HepG2 (cell line): ENCODE measurements at places on chromosomes 16 and 17.
A peak's percentile ranks its signal among the peaks of the same experiment; 100 is the strongest.

- DNase-seq: no peak
Observed at GRCh38 chr17:81652906-81653771, 3.2 kb downstream of the PDE6G start.

- no peak for DNase-seq
Observed at GRCh38 chr17:59415397-59415796, 83.9 kb downstream of the YPEL2 start.

GRCh38 chr16:30407102-30407803, at the start of gene ZNF771:
Gene ZNF771, plus strand, starts transcription at chr16:30407606. Its CDS starts 448 bp downstream, at chr16:30408054.
- DNase-seq: peak; percentile 84

- no peak for DNase-seq
Observed at GRCh38 chr16:79592186-79592585, 8.4 kb downstream of the MAF start.

- DNase-seq: no peak
Observed at GRCh38 chr16:48462106-48462740, 77.0 kb upstream of the SIAH1 start.

DNA sequence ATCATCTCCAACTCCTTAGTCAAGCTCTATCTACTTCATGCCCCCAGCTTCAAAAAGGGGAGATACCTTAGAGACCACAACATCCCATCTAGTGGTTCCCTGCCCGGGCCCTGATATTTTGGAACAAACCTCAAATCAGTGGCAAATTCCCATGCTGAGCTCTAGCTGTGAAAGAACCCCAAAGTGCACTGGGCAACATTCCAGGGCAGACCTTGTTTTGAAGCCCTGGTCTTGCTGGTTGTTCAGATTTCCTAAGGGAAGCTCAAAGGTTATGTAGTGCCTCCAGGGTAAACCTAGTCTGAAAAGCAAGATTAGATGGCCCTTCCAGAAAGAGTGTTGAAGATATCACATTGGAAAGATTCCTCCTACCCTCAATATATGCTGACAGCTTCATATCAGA, 16.3 kb downstream of the FAM117A start:
- DNase-seq: peak; percentile 74
